Stimulated activated CD8-positive, alpha-beta memory T cell treated with anti-CD3 and anti-CD28 coated beads, Interleukin-7, amount 100 ng/mL, for 24 hours (primary cell): ENCODE measurements at places on chromosomes 7 and 10.
A peak's percentile ranks its signal among the peaks of the same experiment; 100 is the strongest.

DNA sequence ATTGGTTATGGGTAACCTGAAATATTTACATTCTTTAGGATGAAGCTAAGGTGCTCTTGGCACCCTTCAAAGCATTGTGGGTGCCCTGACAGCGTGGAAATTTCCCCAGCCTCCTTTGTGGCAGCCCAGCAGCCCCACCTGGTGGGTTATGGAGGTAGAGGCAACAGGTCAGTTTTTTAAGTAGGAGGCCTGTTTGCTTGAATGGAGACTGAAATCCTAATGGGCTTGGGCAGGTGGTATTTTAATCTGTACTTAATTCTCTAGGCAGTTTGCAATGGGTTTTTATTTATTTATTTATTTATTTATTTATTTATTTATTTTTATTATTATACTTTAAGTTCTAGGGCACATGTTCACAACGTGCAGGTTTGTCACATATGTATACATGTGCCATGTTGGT is 139.4 kb downstream of the EPC1 start:
- DNase-seq = peak; percentile 37

DNA sequence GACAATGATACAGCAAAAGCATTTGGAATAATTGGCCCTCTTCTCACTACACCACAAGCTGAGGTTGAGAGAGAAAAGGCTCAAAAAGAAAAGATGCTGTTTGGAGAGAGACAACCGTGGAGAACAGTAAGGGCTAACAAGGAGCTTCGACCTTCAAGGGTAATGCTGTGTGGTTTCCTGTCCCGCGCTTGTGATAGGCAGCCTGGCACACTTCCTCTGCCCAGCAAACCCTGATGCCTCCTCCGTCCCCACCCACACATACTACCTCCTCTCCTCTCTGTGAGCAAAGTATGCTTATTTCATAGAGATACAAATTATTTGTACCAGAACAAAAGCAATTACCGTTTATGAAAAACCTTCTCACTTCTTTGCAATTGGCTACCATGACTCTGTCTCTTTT is 755.4 kb downstream of the KCNMA1 start:
- DNase-seq = no peak

DNA sequence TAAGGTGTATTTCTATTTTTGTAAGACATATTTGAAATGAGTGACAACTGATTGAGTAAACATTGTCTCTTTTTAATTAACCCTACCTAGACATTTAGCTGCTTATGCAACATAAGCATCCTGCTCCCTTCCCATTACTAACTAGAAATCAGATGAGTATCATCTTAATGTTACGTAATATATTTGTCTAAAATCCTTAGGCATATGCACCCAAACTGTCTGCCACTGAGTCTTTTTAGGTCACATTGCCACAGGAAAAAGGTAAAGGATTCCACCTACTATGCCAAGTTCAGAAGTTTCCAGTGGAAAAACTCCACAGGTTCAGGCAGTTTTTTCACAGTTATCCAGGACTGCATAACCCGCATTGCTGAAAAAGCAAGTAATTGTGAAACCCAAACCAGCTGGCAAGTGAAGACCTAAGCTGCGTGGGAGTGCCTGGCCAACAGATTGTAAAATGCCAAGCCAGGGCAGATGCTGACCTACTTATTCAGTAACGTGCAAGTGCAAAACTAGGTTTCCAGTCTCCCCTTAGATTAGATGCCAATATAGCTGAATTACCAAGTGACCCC is 983.7 kb downstream of the GATA3 start:
- no peak for DNase-seq

DNA sequence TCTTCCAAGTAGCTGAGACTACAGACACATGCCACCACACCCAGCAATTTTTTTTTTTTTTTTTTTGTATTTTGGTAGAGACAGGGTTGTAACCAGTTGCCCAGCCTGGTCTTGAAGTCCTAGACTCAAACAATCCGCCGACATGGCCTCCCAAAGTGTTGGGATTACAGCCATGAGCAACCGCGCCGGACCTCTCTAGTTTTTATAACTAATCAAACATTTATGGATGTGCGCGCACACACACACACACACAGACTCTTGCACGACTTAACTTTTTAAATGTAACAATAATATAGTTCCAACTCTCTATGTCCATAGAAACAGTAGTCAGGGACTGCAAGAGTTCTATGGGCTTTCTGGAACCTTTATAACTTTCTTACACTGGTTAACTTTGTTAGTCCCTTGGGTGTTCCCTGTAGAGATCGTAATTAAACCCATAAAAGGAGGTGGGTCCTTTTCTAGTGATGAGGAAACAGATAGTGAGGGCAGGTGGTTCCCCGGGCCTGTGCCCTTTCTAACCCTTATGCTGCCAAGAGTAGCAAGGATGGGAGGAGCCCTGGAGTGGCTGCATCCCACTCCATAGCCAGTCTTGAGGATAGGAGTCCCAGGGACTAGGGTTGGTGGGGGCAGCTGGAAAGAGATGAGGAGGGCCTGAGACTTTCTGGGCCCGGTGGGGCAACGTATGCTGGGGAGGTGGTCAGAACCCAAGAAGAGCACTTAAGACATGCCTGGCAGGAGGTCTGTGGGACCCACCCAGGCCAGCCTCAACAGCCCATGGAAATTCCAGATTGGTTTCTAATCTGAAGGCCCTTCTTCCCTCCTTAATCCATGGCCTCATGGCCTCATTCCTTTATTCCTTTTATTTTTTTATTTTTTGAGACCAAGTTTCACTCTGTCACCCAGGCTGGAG is 8.6 kb downstream of the MARVELD1 start:
- no peak for DNase-seq

GRCh38 chr7:39300276-39300675 is 265.9 kb upstream of the YAE1 start:
- no peak for DNase-seq

GRCh38 chr7:159263430-159263829 is 118.8 kb upstream of the VIPR2 start:
- DNase-seq = no peak

GRCh38 chr10:124993736-124994451 is 52.0 kb downstream of the ZRANB1 start:
- DNase-seq = no peak

GRCh38 chr10:89346405-89347254 is 18.8 kb downstream of the IFIT3 start:
- no peak for DNase-seq

DNA sequence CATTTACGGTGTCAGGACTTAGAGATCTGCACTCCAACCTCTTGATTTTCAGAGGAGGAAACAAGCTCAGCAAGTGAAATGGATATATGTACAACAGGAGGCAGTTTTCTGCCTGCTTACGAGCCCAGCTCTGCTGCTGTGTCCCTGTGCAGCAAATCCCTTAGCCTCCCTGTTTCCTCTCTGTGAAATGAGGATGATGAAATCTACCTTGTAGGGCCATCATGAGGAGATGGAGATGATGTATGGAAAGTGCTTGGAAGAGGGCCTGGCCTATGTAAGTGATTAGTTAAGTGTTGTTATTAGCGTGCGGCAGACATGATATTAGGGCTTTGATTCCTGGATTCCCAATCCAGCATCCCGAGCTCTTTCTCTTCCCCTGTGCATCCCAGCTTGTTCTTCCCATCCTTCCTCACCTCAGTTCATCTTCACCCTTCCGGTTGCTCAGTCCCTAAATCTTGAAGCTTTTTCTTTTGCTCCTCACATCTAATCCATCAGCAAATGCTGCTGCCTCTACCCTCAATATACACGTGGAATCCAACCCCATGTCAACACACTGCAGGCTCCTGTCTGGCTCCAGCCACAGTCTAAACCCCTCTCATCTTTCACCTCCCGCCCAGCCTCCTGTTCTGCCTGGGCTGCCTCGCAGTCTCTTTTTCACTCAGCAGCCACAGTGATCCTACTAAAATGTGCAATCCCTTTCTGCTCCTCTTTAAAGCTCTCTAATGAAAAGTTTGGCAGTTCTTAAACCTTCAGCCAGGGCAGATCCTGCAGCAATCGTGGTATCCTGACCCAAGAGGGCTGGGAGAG is 113.8 kb downstream of the MARCHF5 start:
- no peak for DNase-seq

DNA sequence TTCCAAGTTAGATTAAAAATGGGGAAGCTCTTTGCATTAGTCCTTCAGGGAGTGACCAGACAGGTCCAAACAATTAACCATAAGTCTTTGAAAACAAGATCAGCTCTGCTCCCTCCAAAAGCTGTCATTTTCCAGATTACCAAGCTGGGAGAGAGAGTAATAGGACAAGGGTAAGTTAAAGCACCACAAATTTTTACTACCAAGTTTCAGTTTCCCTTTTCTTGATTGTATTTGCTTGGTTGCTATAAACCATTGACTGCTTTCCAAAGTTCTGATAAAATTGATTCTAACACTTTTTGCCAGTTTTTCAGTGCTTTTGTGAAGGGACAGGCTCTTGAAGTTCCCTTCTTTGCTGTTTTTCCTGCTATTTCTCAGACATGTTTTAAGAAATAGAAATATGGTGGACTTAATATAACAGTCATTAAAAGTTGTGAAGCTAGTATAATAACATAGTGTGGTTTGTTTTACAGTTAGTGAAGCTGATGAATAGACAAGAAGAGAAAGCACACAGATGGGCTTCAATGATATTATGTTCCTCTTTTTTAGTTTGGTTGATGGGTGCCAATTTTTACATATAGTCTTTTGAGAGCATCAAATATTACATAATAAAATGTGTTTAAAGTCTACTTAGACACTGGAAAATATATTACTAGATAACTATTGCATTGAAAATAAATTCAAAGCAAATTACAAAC is 40.0 kb upstream of the ZNF365 start:
- DNase-seq = no peak

DNA sequence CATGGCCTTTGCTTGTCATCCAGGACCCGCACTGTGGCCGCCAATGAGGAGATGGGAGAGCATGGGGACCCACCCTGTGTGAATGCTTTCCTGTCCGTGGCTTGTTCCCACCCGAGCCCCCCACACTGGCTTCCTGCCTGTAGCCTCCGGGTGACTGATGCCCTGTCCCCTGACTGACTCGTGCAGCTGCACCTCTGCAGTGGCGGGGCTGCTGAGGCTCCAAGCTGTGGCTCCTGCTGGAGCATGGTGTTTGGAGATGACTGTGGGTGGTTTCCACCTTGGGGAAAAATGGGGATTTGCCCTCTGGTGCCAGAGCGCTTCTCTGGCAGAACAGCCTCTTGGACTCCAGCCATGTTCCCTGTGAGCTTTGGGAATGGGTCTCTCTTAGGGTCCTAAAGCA is 2.1 kb downstream of the CAMK1D start:
- DNase-seq = no peak

- DNase-seq = no peak
Observed at GRCh38 chr7:141679014-141679413, 23.0 kb downstream of the DENND11 start.

- DNase-seq = no peak
Observed at GRCh38 chr10:47196691-47197090, 103.3 kb upstream of the GDF10 start.

GRCh38 chr10:119849031-119849789 is 23.4 kb downstream of the MCMBP start:
- DNase-seq = no peak
